ENCODE measurements at places on chromosomes 2 and 18.
A peak's percentile ranks its signal among the peaks of the same experiment; 100 is the strongest.

DNA sequence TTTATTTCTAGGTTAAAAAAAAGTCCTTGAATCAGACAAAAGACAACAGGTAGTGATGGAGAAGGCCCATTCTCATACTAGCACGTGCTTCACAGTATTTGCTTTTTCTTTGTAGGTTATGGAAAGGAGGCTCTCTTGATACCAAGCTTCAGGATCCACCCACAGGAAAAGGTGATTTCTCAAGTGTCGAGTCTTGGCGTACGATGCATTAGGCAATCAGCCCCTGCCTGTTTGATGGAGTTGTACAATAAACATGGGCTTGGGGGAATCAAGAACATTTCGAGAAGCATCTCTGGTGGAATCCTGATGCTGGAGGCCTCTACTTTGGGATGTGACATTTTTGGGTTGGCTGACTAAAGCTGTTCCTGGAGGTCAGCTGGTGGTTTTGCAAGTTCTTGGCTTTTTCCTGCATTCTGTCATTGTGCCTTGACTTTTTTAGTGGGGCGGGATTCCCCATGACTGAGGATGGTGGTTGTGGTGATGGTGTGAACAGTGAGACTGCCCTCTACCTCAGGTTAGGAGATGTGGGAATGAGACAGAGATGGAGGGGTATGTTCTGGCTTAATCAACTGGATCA lies 231.5 kb upstream of the SPRED2 start:
- DNase-seq, result no peak

DNA sequence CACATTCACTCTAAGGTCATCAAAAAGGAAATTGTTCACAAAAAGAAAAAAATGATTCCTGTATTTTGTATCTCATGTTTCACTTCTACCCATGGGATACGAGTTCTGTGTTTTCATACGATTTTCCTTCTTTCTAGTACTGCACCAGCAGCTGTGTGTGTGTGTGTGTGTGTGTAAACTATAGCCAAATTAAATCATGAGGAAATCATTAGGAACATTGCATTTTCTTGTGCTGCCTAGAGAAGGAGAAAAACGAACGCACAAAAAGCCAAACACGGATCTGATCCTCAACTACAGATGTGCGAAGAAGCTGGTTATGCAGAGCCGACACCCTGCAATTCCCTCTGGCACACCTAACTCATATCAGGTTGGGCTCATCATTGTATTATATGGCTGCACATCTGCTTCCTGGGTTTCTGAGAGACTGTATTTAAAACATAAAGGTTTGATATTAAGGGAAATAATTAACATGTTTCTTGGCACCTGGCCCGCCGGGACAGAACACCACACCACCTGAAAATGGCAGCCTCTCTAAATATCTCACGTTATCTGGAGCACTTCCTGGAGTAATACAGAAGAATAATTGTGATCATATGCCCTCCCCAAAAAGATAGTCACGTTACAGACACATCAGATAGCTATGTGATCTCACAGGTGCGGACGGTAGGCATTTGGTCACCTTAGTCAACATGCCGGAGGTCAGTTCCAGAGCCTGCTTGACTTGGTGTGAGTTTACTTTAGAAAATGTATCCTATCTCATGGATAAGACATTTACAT lies 586.3 kb upstream of the SALL3 start:
- DNase-seq, result no peak

- DNase-seq, result no peak
These were observed 144.7 kb downstream of the FAM210A start for GRCh38 chr18:13581496-13582177.

- DNase-seq, result peak; percentile 44
These were observed 102.9 kb downstream of the KLHL29 start for GRCh38 chr2:23487735-23488492.

GRCh38 chr2:66733364-66733999 lies 298.6 kb downstream of the MEIS1 start:
- DNase-seq, result no peak

DNA sequence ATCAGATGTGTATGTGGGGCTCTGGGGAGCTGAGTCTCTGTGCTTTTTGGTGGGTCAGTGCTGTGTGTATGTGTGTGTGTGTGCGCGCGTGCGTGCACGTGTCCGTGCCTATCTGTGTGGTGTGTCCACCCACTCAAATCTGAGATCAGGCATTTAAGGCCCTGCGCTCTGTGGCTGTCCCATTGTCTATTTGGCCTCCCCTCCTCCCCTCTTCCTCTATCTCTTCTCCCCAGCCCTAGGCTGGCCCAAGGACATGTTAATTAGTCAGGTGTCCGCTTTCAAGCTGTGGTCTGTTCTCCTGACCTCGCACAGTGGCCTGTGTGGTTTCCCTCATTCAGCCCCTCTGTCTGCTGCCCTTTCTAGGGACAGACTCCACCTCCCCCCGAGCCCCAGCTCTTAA lies 136.4 kb downstream of the DYSF start:
- DNase-seq, result no peak

DNA sequence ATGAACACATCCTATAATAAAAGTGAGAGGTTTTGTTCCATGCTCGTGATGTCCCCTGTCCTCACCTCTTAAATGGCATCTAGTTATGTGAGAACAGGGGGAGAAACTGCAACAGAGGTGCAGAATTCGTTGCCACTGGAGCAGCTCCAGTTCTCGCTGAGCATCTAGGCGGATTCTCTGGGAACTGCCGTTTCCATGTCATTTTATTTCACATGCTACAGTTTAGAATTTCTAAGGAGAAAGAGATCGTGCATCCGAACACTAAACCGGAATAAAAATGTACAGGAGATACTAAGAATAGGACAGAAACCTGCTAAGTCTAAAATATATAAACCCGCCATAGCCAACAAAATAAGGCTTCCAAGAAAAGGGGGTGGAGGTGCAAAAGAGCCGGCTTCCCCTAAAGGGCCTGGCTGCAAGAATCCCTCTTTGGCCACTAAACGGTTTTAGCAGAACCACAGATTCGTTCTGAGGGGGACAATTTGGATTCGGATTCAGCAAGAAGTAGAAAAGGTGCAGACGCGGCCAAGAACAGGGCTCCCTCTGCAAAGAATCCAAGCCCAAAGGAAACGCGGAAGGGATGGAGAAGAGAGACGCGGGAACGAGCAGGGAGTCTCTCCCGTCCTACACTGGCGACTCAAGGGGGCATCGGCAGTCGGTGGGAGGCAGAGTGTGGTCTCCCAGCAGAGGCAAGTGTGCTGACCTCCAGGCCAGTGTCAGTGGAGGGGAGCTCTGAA lies 1.3 kb downstream of the TMEM163 start:
- no peak for DNase-seq

- DNase-seq, result no peak
These were observed 56.2 kb downstream of the EFR3B start for GRCh38 chr2:25098056-25098455.

DNA sequence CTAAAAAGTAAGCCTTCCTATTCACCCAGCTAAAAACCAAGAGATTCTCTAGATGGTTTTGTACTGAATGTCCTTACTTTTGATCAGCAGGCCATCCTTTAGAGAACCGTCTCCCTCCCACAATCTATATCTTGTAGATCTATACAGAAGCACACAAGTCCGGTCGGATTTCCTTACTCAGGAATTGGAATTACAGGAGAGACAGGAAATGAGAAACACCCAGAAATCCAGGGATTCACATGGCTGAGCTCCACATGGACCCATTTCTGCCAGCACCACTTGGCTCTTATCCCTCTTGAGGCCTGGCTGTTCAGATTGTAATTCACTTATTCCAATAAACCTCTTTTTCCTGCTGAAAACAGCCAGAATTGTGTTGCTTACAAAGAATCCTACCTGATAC lies 4.5 kb downstream of the OLA1 start:
- DNase-seq, result no peak
